Osteoblast (primary cell): ENCODE measurements at places on chromosomes 1 and 21.

DNA sequence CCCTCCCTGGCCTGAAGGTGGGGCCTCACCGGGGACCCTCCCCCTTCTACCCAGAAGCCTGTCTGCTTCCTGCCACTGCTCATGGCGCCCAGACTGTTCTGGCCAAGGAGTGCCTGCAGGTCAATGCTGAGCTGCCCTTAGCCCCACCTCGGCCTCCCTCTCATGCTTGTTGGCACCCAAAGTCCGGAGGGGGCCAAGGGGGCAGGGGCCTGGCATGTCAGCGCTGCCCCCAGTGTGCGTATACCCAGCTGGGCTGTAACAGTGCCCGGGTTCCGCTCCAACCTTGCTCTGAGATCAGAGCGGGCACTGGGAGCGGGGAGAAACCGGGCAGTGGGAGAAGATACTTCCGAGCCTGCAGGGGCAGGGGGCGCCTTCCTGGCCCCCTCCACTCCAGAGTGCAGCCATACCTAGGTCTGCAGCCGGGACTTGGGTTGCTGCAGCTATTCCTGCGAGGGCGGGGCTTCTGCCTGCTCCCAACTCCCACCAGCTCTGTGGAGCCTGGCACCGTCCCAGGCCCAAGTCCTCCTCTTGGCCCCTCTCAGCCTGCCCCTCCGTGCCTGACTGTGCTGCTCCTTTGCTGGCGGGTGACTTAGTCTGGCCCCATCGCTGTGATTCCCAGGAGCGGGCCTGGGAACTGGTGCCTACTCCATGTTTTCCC, 21.4 kb upstream of the TGFB2 start:
- no peak for DNase-seq

GRCh38 chr1:16371725-16372124, 4.7 kb downstream of the SZRD1 start:
- DNase-seq, result no peak

DNA sequence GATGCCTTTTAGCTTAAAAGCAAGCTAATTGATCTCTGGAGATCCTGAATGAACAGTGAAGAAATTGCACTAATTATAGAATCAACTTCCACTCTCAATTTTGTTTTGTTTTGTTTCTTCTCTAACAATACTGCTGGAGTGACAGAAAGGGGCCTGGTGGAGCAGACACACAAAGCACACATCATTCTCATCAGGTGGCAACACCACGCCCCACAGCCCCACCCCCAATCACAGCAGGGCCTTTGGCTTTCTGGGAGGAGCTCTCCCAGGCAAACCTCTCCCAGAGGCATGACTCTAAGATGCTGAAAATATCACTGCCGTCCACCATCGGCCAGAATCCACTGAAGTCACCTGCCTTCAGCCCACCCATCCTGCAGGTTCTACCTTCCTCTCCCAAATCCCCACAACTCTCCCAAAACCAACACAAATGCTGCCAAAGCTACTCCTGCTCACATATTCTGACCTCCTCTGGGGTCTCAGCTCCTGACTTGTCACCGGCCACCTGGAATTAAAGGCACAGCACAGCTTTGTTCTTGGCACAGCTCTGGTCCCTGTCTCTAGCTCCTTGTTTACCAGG, 120.7 kb downstream of the GRIK3 start:
- no peak for DNase-seq

GRCh38 chr21:16409352-16409751, 679.6 kb downstream of the USP25 start:
- no peak for DNase-seq

DNA sequence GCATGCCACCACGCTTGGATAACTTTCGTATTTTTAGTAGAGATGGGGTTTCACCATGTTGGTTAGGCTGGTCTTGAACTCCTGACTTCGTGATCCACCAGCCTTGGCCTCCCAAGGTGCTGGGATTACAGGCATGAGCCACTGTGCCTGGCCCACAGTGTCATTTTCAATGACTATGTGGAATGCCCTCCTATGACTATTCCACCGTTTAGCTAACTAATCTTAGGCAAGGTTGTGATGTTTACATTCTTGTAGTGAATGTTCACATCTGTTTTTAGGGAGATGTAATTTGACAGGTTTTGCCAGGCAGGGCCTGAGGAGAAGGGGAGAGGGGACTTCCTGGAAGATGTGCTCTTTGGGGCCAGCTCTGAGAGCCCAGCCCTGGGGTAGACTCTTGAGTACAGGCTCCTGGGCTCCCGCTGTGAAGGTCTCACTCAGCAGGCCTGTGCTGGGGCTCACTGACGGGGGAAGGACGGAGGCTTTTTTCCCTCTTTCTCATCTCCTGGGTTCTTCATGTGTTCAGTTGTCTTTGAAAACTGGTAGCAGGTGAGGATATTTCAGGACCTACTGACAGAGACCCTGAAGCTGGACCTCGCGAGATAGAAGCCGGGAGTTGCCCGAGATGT, 13.2 kb downstream of the COQ8A start:
- DNase-seq, result no peak

GRCh38 chr1:78667939-78668338, 18.3 kb downstream of the IFI44 start:
- no peak for DNase-seq

GRCh38 chr1:210726621-210727020, 397.9 kb downstream of the HHAT start:
- no peak for DNase-seq

DNA sequence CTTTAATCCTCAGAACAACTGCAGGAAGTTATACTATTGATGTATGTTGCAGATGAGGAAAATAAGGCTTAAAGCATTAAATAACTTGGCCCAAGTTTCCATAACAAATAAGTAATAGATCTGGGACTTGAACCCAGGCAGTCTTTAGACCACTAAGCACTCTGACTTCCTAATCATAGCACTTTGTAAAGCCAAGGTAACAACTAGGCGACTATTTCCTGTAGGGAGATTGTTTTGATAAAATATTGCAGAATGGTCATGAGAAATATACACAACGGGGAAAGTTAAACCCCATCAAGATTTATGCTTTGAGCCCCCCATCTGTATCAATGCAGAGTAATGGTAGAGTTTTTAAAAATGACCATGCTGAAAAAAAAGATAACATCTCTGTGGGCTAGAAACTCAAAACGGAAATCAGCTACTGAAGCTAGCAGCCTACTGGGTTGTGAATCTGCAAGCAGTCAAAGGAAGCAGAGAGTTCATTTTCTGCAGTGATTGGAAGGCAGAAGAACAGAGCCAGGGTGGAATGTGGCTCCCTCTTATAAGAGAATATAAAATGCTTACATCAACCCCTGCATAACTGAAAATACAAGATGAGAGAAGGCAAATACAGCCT, 111.2 kb upstream of the OLIG2 start:
- DNase-seq, result no peak

DNA sequence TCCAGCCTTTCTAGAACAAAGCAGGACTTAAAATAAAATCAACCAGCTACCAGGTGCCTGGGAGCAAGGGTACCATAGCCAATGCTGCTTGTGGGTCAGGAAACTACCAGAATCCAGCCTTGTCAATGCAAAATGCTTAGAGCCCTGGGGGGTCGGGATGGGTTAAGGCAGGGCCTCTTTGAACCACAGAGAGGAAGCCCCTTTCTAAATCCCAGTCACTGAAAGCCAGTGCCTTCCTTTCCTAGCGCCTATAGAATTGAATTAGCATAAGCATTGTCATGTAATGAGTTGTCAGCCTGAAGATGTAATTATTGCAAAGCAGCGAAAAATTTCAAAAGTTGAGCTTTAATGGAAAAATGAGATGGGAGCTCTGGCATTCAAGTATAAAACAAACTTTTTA, 176.6 kb upstream of the DAB1 start:
- peak; percentile 26 for DNase-seq

GRCh38 chr1:226626577-226626956, 78.0 kb downstream of the STUM start:
- peak; percentile 95 for DNase-seq

GRCh38 chr1:37998913-37999429, 6.3 kb downstream of the FHL3 start:
- no peak for DNase-seq

GRCh38 chr1:61782771-61783170, 40.5 kb downstream of the PATJ start:
- no peak for DNase-seq

- no peak for DNase-seq
Observed at GRCh38 chr1:202752774-202753173, 42.5 kb upstream of the SYT2 start.

DNA sequence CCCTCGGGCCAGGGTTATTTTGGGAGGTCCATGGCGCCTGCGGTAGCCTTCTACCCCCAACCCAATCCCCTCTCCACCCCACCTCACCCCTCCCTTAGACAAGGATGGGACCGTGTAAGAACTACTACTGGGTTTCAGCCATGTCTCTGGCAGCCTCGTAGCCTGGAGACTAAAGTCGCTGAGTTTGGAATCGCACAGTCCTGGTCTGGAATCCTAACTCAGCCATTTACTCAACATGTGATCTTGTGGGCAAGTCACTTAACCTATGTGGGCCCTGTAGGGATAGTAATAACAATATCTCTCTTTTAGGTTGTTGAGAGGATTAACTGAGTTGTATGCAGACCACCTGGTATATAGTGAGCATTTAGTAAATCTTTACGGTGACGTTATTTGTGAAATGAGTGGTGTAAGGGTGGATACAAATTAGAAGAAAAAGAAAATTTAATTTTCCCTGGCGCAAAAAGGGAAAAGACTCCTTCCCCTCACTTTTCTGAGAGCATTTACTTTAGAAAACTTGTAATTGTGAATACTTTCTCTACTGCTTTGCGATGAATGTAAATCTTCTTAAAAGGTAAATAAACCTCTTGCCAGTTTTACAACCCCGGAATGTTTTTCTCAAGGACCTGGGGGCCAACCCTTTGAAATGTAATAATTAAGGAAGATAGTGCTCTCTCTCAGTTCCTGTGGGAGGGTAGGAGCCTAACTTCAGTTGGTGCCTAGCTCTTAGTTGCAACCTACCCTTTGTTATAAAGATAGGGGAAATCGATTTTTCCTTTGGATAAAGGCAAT, 615 bp upstream of the MRPS15 start:
- peak; percentile 87 for DNase-seq

GRCh38 chr1:18908911-18909771, 6.8 kb upstream of the ALDH4A1 start:
- peak; percentile 66 for DNase-seq

GRCh38 chr21:26070822-26071425, 99.6 kb downstream of the APP start:
- DNase-seq, result no peak

GRCh38 chr1:47181955-47182675, 7.7 kb downstream of the PDZK1IP1 start:
- peak; percentile 69 for DNase-seq

DNA sequence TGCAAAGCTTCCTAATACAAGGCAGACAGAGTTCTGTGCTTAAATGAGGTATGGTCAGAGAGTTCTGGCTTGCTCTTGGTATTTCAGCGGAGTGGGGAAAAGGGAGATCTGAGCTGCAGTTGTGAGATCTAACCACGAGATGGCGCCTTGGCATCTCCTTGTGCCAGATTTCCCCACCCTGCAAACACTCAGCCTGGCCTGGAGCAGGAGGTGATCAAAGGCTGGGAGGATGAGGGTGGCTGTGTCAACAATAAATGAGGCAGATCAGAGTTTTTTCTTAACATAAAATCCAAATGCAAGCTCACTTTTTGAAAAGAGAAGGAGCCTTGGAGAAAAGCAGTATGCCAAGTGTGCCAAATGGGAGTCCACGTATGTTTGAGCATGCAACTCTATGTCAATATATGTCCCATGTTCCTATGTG, 4.1 kb upstream of the TFAP2E start:
- DNase-seq, result peak; percentile 97

DNA sequence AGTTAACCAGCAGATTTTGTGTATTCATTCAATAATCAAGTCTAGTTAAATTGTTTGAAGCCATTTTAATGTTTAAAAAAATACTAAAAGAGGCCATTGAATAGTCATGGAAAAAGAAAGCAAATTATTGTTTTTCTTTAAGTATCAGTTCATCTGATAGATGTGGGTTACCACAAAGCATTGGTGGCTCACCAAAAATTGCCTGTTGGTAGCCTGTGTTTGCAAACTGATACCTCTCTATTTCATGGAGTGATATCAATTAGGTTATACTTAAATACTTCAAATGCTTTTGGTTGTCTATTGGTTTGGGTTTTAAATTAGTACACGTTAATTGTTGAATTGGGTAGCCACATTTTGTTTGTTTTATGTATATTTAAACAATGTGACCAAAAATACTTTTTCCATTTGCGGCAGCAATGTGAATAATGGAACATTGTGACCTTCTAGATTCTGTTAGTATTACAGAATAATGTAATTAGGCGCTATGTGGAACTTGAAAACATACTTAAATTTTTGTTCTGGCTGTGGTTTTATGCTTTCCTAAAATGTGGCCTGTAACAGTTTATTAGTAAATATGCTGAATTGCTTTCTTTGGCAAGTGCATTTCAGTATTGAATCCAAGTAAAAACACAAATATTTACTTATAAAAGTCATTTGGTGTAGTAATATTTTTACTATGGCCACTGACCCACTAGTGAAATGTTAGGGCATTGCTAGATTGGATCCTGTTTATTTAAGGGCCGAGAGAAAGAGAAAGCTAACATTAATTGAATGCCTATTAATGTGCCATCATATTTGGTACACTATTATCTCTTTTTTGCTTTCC, 37.1 kb upstream of the NBL1 start:
- DNase-seq, result peak; percentile 34

- peak; percentile 97 for DNase-seq
Observed at GRCh38 chr1:39799770-39800470, 11.3 kb upstream of the BMP8B start.

DNA sequence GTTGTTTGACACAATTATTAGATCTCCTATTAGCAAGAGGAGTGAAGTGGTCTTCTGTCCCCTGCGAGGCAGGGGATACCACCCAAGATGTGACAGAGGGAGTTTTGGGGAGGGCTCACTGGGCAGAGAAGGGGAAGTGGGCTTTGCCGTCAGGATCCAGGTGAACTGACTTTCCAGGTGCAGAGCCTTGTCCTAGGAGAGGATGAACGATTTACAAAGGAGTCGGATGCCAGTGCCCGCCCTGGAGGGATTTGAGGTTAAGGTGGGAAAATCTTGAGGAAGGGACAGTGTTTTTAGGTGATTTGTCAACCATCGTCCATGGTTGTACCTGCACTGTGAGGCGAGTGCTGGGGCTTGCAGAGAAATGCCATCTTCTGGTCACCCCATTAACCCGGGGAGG, 201.0 kb downstream of the CAMTA1 start:
- DNase-seq, result no peak

- DNase-seq, result no peak
Observed at GRCh38 chr1:41590331-41590730, 105.8 kb upstream of the EDN2 start.

GRCh38 chr1:155529109-155529508, 33.5 kb downstream of the ASH1L start:
- no peak for DNase-seq

DNA sequence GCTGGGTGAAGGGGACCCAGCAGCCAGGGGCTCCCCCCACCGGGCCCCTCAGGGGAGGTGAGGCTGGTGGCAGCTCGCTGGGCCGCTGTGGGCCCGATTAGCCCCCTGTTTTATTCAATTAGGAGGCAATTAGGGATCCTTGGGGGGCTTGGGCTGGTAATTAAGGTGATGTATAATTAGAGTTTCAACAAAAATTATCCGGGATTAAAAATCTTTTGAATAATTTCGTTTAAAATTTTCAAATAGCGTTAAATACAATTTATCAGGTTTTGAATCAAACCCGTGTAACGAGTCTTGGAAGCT, 4.1 kb downstream of the PRDM16 start:
- DNase-seq, result no peak

- DNase-seq, result peak; percentile 93
Observed at GRCh38 chr1:24027838-24028468, 47.8 kb upstream of the SRSF10 start.
